ENCODE measurements at places on chromosomes 13 and 19. TPM values are rescaled to one million over a fixed set of nuclear protein-coding genes. Genes with fewer than 3 reads are reported as not detected.
A peak's percentile ranks its signal among the peaks of the same experiment; 100 is the strongest.

- DNase-seq = no peak
Observed at GRCh38 chr19:821825-822503, at the start of gene PLPPR3. Gene PLPPR3 (minus strand): TSS chr19:821955. CDS start chr19:821559, 396 bp downstream.

- DNase-seq = no peak
Observed at GRCh38 chr19:8938576-8938975, 71.6 kb downstream of the MUC16 start.

GRCh38 chr13:78596399-78596735, 7.0 kb downstream of the POU4F1 start:
- DNase-seq = no peak

GRCh38 chr19:45564131-45564780, 20.3 kb downstream of the OPA3 start:
- no peak for DNase-seq

DNA sequence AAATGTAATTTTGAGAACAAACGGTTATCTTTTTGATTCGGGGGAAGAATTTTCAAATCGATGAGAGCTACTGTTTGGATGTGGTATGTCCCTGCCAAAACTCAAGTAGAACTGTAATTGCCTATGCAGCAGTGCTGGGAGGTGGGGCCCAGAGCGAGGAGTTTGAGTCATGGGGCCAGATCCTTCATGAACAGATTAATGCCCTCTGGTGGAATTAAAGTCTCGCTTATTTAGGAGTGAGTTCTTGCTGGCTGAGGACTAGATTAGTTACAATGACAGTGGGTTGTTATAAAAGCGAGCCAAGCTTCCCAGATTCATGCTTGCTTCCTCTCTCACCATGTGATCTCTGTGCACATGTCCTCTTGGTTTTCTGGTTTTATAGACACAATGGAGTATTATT, 11.8 kb upstream of the PRR20A start:
- DNase-seq = no peak

- no peak for DNase-seq
Observed at GRCh38 chr13:95440441-95441088, 112.0 kb upstream of the CLDN10 start.

DNA sequence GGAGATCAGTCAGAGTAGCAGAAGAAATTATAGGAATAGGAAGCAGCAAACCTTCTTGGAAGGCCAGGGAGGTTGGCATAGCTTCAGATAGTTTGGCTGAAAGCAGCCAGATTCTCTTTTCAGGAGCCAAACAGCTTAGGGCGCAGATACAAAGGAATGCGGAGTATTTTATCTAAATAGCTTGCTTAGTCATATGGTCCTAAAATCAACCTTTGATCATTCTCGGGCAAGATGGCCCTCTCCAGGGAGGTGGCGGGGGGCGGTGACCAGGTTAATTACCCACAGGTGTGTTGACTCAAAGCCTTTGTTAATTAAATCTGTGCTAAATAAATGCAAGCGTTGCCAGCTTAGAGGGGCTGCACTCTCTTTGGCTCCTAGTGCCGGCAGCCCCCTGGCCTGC, 12.5 kb upstream of the NCR1 start:
- DNase-seq = no peak

- no peak for DNase-seq
Observed at GRCh38 chr19:16889366-16889882, 625 bp downstream of the F2RL3 start.

DNA sequence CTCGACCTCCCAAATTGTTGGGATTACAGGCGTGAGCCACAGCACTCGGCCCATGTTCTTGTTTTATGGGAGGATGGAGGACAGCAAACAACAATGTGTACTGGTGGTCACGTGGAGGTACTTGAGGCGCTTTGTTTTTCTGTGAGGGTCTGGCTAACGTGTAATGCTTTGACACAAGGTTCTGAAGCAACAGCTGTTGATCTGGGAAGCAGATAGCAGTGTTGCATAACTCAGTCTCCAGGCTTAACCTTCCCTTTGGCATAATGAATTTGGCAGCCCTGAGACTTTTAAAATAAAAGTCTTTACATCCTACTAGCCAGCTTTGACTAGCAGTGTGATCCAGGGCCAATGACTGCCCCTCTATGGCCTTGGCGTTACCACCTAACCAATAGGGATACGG, 6.9 kb upstream of the ZNF580 start:
- DNase-seq = no peak

- DNase-seq = no peak
Observed at GRCh38 chr13:46320821-46321220, 66.2 kb downstream of the RUBCNL start.

- no peak for DNase-seq
Observed at GRCh38 chr19:604355-604754, 14.7 kb downstream of the HCN2 start.

DNA sequence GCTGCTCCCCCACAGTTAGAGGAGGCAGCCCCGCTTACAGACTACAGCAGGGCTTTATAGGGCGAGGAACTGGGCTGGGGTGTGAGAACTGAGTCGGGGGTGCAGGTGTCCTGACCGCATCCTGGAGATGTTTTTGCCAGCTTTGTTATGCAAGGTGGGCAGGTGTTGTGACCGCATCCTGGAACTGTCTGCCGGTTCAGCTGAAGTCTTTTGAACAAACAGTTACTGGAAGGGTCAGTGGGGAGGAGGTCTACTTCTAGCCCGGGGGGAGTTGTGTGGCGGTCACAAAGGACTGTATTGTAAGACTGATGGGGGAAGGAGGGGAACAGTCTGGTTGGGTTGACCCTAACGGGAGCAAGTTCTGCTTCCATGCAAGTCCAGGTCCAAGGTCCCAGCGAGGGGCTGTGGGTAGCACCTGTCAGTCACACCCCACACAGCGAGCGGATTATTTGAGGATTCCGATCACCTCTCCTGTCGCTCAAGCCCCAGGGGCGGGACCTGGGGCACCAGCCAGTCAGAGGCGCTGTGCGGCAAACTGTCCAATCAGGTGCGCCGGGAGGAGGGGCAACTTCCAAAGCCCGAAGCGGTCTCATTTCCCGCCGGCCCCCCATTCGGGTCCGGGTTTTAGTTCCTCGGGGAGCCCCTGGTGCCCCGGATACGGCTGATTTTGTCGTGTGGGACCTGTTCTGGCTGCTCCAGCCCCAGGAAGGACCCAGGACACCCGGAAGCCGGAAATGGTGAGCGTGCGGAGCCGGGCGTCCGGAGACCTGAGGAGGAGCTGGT, at the start of gene ZNF101:
Gene ZNF101, plus strand, starts transcription at position 610 of the 783 bp plus-strand sequence. Its CDS starts 125 bp downstream, at position 735.
- peak; percentile 79 for DNase-seq

- DNase-seq = no peak
Observed at GRCh38 chr13:99005609-99006008, 27.7 kb upstream of the DOCK9 start.

DNA sequence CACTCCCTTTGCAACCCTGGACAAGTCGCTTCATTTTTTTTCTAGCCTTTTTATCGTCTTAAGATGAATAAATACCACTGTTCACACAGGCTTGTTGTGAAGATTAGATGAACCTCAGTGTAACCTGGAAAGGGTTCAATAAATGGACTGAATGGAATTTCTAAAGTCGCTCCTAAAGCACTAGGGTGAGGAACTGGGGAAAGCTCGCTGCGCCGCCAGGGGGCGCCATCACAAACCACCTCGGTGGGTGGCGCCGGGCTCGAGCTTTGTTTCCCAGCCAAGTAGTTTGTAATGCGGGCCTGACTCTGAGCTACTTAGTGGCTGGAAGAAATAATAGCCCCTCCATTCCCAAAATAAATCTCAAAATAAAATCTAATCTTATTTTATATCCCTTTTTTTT, 2.2 kb upstream of the CEACAM6 start:
- no peak for DNase-seq

DNA sequence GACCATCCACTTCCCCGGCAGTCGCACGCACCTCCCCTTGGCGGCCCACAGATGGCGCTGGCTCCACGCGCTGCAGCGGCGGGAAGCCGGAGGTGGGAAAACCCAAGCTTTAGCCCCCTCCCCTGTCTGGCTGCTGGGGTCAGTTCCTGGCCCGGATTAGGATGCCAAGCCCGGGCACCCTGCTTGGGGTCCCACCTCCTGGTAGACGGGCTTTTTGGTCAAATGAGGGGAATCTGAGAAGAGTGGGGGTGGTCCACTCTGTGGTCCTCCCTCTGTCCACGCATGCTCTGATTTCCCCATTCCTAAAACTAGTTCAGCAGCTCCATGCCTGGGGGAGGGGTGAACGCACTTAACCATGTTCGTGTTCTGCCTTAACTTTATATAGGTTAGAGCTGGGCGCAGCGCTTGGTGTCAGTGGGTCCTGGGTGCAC, 8.1 kb upstream of the ADGRE2 start:
- no peak for DNase-seq

GRCh38 chr19:2627855-2628254, 74.6 kb downstream of the GNG7 start:
- DNase-seq = no peak

- no peak for DNase-seq
Observed at GRCh38 chr19:8141726-8142512, 7.5 kb downstream of the FBN3 start.

DNA sequence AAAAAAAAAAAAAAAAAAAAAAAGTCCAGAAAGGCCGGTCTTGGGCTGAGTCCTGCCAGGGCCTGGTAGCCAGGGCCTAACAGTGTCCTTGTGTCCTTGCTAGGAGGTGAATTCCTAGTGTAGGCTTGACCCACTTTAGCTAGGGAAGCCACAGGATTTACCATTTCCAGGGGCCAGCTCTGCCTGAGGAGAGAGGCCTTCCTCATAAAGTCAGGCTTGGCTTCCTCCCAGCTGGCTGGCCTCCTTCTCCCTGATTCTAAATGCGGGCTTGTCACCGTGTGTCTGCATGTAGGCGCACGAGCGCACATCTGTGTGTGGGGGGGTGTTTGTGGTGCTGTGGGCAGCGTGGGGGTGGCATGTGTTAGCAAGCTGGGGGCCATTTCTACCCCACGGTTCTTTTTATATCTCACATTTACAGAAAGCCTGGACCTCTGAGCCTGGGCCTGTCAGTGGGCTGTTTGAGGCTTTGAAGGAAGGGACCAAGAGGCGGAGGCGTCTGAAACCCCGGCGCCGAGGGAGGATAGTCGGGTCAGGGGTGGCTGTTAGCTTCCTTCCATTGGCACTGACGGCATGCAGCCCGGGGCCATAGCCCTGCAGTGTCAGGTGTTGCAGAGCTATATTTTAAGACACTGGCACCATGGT, 31.7 kb downstream of the IER2 start:
- DNase-seq = no peak

DNA sequence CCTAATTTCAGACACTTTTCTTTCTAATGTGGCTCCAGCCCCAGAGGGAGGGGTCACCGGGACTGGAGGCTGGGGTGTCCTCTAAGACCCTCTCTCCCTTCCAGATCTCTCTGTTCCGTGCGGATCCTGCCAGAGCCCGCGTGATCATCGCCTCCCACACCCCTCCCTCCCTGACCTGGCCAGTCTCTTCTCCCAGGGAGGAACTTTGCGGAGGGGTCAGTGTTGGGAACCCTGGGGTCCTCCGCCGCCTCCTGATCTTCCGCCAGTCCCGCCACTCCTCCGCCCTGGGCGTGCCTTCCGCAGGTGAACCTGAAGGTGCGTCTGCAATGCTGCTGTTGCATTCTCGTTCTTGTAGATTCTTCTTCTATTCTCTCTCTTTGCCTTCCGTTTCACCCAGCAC, 9.1 kb downstream of the SOX21 start:
- no peak for DNase-seq

DNA sequence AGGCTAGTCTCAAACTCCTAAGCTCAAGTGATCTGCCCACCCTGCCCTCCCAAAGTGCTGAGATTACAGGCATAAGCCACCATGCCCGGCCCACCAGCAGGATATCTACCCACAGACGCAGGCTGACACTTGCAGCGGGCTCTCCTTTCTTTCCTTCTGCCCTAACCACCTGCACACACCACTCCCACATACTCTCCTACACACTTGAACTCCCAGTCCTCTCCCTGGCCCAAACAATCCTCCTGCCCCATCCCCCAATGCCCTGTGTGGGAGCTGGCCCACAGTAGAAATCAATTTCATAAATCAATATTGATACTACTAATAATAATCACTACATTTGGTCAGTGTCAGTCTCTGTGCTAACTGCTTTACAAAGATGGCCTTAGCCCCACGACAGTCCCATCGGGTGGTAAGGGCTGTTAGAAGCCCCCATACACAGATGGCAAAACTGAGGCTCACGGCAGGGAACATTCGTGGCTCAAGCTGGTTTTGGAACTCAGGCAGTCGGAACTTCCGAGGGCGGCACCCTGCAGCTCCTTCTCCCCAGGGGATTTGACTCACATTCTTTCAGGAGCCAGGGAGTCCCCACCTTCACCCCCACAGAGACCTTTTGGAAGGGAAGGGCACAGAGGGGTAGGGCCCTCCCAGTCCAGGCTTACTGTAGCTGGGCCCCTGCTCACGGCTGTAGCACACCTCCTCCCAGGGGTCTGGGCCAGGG, 3.4 kb upstream of the DPF1 start:
- DNase-seq = no peak

DNA sequence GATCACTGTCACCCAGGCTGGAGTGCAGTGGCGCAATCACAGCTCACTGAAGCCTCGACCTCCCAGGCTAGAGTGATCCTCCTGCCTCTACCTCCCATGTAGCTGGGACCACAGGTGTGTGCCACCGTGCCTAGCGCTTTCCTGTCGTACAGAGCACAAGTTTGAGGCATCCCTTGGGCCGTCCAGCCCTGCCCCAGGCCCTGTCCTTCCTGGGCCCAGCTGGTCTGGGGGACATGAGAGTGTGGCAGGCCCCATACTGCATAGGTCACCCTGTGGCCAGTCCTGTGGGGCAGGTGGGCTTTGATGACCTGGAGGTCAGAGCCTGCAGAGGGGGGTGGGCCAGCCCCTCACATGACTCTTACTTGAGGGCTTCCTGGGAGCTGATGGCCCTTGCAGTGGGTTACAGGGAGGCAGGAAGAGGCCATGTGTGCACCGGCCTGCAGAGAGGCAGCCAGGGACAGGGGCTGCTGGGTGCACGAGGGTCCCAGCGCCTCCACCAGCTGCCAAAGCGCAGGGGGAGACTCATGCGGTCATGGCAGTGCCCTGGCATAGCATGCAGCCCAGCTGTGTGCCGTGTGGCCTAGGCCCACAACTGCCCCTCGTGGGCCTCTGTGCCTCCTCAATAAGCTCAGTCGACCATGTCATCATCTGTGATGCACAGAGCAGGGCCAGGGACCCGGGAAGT, 61.4 kb downstream of the KDM4B start:
- no peak for DNase-seq

TPRX2 gene
- not detected for polyA plus RNA-seq

ZNF805 gene
- polyA plus RNA-seq = 6.3 TPM

RASAL3 gene
- 1.3 TPM for polyA plus RNA-seq

FFAR2 gene
- polyA plus RNA-seq = 0.19 TPM

ZNF582 gene
- 13.7 TPM for polyA plus RNA-seq

RTBDN gene
- polyA plus RNA-seq = not detected

KIR2DL3 gene
- not detected for polyA plus RNA-seq

RETN gene
- 0.54 TPM for polyA plus RNA-seq

SAMD4B gene
- polyA plus RNA-seq = 89.6 TPM

All from left renal pelvis (tissue), 4 donors.